ENCODE measurements at places on chromosomes 1 and 21. TPM values are rescaled to one million over a fixed set of nuclear protein-coding genes. Genes with fewer than 3 reads are reported as not detected.

SPRR1A gene
- not detected for total RNA-seq

BLZF1 gene
- 14.1 TPM for total RNA-seq

PDC gene
- total RNA-seq, result not detected

LRRC71 gene
- total RNA-seq, result under 0.01 TPM

ENAH gene
- total RNA-seq, result 8.9 TPM

UBXN10 gene
- total RNA-seq, result under 0.01 TPM

TNNI3K gene
- 0.22 TPM for total RNA-seq

DNA sequence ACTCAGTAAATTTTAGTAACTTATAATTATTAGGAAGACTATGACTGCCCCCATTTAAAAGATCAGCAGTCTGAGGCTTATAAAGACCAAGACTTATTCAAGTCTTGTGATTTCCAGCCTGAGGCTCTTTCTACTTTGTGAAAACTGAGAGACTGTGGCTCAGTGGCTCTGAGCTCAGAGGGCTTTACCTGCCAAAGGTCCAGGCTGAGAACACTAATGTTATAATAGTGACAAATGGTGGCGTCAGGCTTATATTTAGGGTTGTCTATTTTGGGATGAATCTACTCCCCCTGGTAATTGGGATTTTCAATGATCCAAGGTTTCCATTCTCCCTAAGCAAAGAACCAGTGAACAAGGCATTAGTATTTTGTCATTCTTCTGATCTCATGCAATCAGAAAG is 42.6 kb upstream of the EPS15 start:
- DNase-seq, result no peak

- no peak for DNase-seq
Measured at GRCh38 chr1:235151033-235151432, 10.0 kb downstream of the RBM34 start.

DNA sequence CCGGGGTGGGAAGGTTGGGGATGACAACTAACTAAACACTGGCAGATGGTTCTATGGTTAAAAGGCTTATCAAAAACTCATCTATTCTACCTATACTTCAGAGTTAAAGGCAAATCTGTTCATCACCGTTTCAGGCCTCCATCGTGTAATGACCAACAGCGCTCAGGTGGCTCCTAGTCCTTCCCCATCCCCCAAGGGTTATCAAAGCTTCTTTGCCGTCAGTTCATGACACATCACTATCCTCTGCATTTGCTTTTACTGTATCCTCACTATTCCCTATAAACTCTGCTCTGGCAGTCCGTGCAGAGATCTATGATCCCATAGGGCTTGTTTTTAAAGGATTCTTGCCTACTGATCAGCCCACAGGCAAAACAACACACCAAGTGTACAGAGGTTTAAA is 8.2 kb downstream of the HMGN1 start:
- DNase-seq, result no peak
